Tongue (tissue), 3 donors: ENCODE measurements at places on chromosomes 3 and 15. TPM values are rescaled to one million over a fixed set of nuclear protein-coding genes. Genes with fewer than 3 reads are reported as not detected.

The SATB1 gene
- total RNA-seq, result 50.3 TPM

The OR5AC2 gene
- not detected for total RNA-seq

The SERPINI2 gene
- total RNA-seq, result 2.2 TPM

The CHST14 gene
- 17.2 TPM for total RNA-seq

The STARD9 gene
- total RNA-seq, result 31.1 TPM

The CGNL1 gene
- total RNA-seq, result 20.6 TPM

The MUC20 gene
- total RNA-seq, result 11.5 TPM

The SLC22A13 gene
- 0.51 TPM for total RNA-seq

The PAQR9 gene
- not detected for total RNA-seq

The CCNL1 gene
- total RNA-seq, result 197 TPM

The PCBP4 gene
- 58.0 TPM for total RNA-seq

The DPPA2 gene
- total RNA-seq, result not detected

The C2CD4A gene
- total RNA-seq, result not detected

The GPR156 gene
- 1.1 TPM for total RNA-seq

The PEX5L gene
- 0.21 TPM for total RNA-seq

The B3GALNT1 gene
- 27.5 TPM for total RNA-seq

The KLF13 gene
- 37.5 TPM for total RNA-seq

The ZPLD1 gene
- not detected for total RNA-seq

The ERICH6 gene
- total RNA-seq, result not detected

The DZIP3 gene
- total RNA-seq, result 22.9 TPM

The TJP1 gene
- 76.2 TPM for total RNA-seq

The CHRFAM7A gene
- total RNA-seq, result 0.92 TPM

The ZNF774 gene
- 4.9 TPM for total RNA-seq

The BMF gene
- total RNA-seq, result 20.1 TPM

The RAB43 gene
- 10.4 TPM for total RNA-seq

The CFAP161 gene
- total RNA-seq, result 0.21 TPM

The CHRD gene
- 33.5 TPM for total RNA-seq

The COL7A1 gene
- total RNA-seq, result 54.8 TPM

The LMCD1 gene
- total RNA-seq, result 321 TPM

The LRRN1 gene
- total RNA-seq, result 48.5 TPM

The LMAN1L gene
- not detected for total RNA-seq

The ROBO2 gene
- 22.1 TPM for total RNA-seq

The MORC1 gene
- not detected for total RNA-seq

The DNAH12 gene
- total RNA-seq, result 0.21 TPM

The USP8 gene
- 42.3 TPM for total RNA-seq

The KBTBD13 gene
- 2.6 TPM for total RNA-seq

The LINGO1 gene
- total RNA-seq, result 2.9 TPM

The TGM5 gene
- 6.8 TPM for total RNA-seq

The FRMD4B gene
- total RNA-seq, result 44.4 TPM

The TMC3 gene
- total RNA-seq, result not detected

The ASB14 gene
- total RNA-seq, result 3.4 TPM

The FBLN2 gene
- 84.3 TPM for total RNA-seq

The MESP1 gene
- total RNA-seq, result 0.31 TPM

The TMPRSS7 gene
- total RNA-seq, result not detected

The CPLX3 gene
- not detected for total RNA-seq

The ATP2B2 gene
- 5.7 TPM for total RNA-seq

The KLHL40 gene
- total RNA-seq, result 159 TPM

The CPEB1 gene
- 1.1 TPM for total RNA-seq

The SLCO2A1 gene
- total RNA-seq, result 1.5 TPM

The TMOD2 gene
- total RNA-seq, result 14.5 TPM

The GOLGA8Q gene
- 1.2 TPM for total RNA-seq

The VWA5B2 gene
- total RNA-seq, result not detected
